ENCODE measurements at places on chromosomes 5 and 9. TPM values are rescaled to one million over a fixed set of nuclear protein-coding genes. Genes with fewer than 3 reads are reported as not detected.
A peak's percentile ranks its signal among the peaks of the same experiment; 100 is the strongest.

The DEPDC1B gene
- 78.3 TPM for total RNA-seq

The KIF4B gene
- 0.11 TPM for total RNA-seq

The ELAVL2 gene
- not detected for total RNA-seq

The PRRX2 gene
- total RNA-seq: not detected

The ITGA1 gene
- total RNA-seq: 23.1 TPM

The C5orf63 gene
- total RNA-seq: 8.8 TPM

The RNF180 gene
- total RNA-seq: 0.11 TPM

The SAXO1 gene
- not detected for total RNA-seq

DNA sequence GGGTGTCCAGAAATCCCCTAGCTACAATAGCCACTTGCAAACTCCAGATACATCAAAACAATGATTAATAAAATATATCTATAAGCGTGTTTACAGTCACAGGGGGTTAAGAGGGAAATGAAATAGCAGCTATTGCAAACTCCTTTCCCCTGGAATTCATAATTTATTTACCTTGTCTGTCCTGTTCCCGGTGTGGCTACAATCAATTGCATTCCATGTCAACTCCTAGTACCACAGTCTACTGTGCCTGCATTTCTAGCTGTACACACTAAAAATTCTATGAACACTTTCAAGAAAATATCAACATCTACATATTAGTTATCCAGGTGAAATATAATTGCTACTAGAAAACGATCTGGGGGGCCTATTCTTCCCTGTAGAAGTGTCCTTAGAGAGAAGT is 217.6 kb downstream of the ELAVL2 start:
- no peaks in the 10 kb centered on the region for H3K36me3 ChIP-seq
- H3K27me3 ChIP-seq: no peaks in the 10 kb centered on the region
- H3K4me1 ChIP-seq: no peaks in the 10 kb centered on the region

DNA sequence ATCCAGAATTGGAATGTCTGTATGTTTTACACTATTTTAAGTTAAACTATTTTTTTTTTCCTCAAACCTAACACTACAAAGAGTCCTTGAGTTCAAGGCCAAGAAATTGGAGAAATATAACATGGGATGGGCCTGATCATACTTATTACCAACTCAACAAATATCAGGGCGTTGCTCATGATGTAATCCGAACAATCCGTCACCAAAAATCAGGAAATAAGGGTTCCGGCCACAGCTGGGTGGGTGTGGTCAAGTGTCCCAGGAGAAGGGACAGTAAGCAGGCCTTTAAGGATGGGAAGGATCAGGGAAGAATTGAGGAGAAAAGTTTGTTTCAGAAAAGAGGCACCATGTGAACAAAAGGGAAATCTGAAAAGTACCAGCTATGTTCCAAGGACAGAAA is 29.8 kb downstream of the MED27 start:
- no peak overlapping the region for H3K4me3 ChIP-seq
- H3K4me1 ChIP-seq: no peaks in the 10 kb centered on the region
- no peak overlapping the region for H3K27ac ChIP-seq
- no peaks in the 10 kb centered on the region for H3K27me3 ChIP-seq
- no peaks in the 10 kb centered on the region for H3K36me3 ChIP-seq
- no peak for DNase-seq

DNA sequence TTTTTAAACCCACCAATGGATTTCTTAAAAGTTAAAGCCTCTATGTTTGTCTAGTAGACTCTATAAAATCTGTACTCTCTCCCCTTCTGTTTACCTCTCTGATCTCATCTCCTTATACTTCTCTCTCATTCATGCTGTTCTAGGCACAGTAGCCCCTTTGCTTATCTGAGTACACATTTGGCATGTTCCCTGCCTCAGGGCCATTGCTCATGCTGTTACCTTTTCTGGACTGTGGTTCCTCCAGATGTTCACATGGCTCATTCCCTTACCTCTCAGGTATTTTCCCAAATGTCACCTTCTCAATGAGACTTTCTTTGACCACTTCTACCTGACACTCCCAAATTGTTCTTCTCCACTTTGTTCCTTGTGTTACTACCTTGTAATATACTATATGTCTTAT is 176.1 kb downstream of the CWC27 start:
- H3K4me3 ChIP-seq: no peak overlapping the region
- H3K4me1 ChIP-seq: peaks cover 12% of the 10 kb centered on the region
- no peak for DNase-seq

- peaks cover 4% of the 10 kb centered on the region for H3K36me3 ChIP-seq
- no peak for DNase-seq
- no peaks in the 10 kb centered on the region for H3K27me3 ChIP-seq
These were observed 70.1 kb upstream of the NXNL2 start for GRCh38 chr9:88464851-88465250.

DNA sequence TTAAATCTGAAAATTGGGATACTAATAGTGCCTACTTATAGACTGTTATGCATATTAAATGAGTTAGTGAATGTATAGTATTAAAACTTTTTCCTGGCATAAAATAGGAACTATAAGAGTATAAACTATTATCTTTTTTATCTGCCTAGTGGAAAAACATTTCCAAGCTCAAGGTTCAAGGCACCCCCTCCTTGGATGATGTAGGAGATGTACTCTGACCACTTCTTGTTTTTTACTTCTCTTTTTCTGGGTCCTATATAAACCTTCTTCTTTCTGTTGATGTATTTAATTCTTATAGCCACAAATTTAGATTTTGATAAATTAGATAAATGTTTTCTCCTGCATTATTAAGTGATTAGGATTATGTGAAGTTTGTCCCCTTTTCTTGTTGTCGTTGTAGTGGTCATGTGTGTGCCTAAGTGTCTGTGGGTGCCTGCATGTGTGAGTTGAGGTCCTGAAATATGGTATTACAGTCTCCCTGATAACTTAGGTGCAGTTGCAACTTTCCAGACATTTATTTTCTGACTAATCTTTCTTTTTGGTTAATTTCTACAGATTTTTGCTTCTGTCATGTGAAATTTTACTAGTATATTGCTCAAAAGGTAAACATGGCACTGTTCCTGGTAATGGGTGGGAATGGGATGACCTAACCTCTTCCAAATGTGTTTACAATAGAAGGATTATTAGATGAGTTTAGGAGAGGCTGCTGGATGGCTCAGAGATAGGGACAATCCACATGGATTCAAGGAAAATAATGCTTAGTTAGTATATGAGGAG is 160.8 kb upstream of the CDKN2B start:
- H3K27ac ChIP-seq: no peak overlapping the region
- no peaks in the 10 kb centered on the region for H3K4me1 ChIP-seq
- DNase-seq: peak; percentile 9
- H3K36me3 ChIP-seq: no peaks in the 10 kb centered on the region
- H3K27me3 ChIP-seq: no peaks in the 10 kb centered on the region

DNA sequence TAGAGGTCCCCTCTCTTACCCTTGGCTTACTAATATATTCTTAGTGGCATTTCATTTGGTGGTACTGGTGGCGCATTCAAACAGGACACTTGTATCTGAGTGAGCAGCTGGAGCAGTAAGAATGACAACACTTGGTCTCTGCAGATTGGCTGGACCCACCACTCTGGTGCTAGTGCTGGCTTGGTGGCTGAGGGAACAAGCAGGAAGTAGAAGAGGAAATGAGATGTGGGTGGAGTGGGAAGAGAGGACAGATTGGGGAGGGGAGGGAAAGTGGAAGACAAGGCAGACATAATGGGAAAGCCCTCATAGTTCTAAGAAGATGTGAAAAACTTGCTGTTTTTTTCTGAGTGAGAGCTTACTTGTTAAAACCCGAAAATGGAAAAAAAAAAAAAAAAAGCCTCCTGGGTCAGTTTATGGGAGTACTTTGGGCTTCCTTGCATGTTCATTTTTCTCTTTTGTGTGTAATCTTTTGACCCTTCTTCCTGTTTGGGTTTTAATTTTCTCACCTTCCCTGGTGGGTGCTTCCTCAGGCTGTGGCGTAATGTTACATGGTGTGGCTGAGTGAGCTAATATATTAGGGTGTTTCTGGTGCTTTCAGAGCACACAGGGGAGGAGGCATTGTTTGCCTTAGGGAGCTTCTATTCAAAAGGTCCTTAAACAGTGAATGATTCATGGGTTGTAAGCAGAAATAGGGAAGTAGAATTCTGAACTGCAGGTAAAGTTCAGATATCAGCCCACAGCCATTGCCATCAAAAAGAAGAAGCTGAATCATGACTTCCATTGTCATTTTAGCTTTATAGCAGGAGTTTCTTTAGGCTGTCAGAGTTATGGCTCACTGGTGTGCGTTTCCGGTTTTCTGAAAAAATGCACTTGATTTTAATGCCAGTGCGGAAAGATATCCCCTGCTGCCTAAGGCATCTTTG is 52.3 kb downstream of the TLE4 start:
- no peaks in the 10 kb centered on the region for H3K36me3 ChIP-seq
- H3K4me3 ChIP-seq: no peak overlapping the region
- H3K27me3 ChIP-seq: no peaks in the 10 kb centered on the region
- H3K27ac ChIP-seq: no peak overlapping the region

DNA sequence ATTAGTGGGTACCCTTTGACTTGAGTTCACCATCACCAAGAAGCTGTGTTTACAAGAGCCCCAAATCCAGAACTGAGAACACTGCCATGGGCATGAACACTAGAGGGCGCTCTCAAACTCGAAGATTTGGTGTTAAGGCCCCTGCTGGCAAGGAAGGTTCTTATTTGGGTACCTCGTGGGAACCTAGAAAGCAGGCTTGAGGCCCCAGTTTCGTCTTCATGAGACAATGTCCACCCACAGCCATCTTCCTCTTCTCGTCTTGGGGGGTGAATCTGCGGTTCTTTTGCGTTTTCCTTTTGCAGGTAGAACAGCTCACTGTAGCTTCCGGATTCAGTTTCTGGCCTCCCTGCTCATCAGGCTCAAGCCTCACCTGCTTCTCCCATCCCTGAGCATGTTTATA is 184.0 kb downstream of the SEMA5A start:
- no peak overlapping the region for H3K27ac ChIP-seq
- H3K27me3 ChIP-seq: no peaks in the 10 kb centered on the region
- H3K36me3 ChIP-seq: no peaks in the 10 kb centered on the region
- H3K4me1 ChIP-seq: no peaks in the 10 kb centered on the region
- peak; percentile 54 for DNase-seq
- no peak overlapping the region for H3K4me3 ChIP-seq

DNA sequence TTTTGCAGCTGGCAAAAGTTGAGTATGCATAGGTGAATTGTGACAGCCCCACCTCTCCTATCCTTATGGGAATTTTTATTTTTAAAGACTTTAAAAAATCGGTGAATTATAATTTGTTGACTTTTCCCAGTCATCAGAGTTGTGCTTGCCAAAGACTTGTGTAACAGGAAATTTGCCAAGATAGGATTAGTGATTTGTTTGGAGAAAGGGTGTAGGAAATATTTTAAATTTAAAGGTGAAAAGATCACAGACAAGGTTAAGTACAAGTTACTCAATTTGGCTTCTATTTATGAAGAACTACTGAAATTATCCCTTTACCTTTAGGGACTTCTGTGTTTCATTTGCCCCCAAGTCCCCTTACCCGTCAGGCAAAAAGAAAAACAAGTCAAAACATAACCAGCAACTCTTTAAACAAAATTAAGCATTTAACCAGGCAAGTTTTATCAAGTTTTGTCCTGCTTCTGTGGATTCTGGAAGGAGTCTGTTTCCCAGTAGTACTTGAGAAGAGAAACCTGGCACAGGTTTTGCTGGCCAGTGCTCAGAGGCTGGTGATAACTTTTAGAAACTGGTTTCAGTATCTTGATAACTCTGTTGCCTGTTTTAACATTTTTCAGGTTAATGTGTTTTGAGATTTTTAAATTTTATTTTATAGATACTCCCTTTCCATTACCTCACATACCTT is 285.4 kb downstream of the MAST4 start:
- H3K4me1 ChIP-seq: peaks cover 7% of the 10 kb centered on the region
- H3K4me3 ChIP-seq: no peak overlapping the region
- H3K36me3 ChIP-seq: no peaks in the 10 kb centered on the region
- no peak for DNase-seq
- no peak overlapping the region for H3K27ac ChIP-seq
- H3K27me3 ChIP-seq: no peaks in the 10 kb centered on the region

DNA sequence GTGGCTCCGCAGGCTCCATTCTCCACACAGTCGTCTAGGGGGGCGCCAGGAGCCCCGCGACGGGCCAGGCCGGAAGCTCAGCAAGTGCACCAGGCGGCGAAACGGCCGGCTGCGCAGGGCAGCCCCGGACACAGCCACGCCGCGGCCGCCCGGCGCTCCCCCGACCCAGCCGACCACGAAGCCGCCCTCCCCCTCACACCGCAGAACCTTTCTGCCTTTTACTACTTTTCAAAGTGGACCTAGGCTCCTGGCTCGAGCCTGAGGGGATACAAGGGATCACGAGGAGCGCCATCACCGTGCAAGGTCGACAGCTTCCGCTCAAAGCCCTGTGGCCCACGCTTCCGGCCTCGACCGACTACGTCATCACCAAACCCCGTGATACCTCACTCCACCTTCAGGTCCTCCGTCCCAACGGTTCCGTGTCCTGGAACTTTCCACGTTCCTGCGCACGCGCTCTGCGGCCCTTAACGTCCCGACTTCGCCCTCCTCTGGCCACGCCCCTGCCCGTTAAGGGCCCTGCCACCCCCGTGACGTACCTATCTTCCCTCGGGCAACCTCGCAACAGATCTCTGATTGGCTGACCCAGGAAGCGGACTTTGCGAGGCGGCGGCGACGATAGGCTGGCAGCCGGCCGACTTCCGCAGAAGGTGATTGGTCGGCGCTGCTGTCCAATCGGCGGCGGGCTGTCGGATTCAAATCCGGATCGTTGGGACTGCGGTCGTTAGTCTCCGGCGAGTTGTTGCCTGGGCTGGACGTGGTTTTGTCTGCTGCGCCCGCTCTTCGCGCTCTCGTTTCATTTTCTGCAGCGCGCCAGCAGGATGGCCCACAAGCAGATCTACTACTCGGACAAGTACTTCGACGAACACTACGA is at the start of gene CKS2:
CKS2 (plus strand) TSS at position 721 of the 871 bp plus-strand sequence; CDS start at position 819, 98 bp downstream.
- DNase-seq: peak; percentile 99
- H3K36me3 ChIP-seq: peaks cover 11% of the 10 kb centered on the region
- H3K4me3 ChIP-seq: peak within 1 kb of the TSS; percentile 88
- H3K27ac ChIP-seq: peak within 1 kb of the TSS; percentile 96
- H3K27me3 ChIP-seq: no peaks in the 10 kb centered on the region

DNA sequence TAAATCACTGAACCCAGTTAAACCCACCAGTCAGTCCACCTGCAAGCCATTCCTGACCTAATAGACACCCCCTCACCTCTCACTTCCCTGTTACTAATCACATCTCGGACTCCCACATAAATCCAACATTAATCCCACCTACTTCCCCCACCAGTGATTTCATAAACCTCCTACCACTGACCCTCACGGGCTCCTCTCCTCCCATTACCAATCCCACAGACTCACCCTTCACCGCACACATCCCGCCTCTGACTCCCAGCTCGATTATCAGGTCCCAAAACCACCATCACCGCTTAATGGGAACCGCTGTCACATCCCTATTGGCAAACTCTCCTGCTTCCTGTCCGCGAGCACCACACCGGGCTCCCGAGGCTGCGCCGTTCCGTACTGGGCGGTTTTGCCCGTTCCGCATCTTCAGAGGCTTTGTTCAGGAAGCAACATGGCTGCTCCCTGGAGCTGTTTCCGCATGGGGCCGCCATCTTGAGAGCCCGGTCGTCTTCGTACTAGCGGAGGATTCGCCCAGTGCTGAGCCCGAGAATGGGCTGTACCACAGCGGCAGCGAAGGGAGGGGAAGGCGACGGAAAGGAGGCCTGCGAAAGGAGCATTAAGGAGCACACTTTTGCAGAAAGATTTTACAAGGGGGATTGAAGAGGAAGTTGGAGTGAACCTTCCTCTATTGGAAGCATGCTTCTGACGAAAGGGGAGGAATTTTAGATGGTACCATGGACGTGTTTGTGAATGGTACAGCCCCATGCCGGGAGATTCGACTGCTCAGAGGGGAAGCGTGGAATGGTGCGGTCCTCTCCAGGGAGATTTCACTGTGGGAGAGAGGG is at the start of gene ZNF300:
ZNF300 (minus strand) TSS at position 502 of the 833 bp plus-strand sequence. CDS start 1,825 bp downstream, outside the sequence.
- peak; percentile 85 for DNase-seq
- H3K4me1 ChIP-seq: peaks cover 15% of the 10 kb centered on the region
- H3K27me3 ChIP-seq: no peaks in the 10 kb centered on the region
- H3K36me3 ChIP-seq: peaks cover 8% of the 10 kb centered on the region
- H3K4me3 ChIP-seq: peak within 1 kb of the TSS; percentile 86

Measured in HepG2 (cell line).